ENCODE measurements at places on chromosomes 5 and 9.

DNA sequence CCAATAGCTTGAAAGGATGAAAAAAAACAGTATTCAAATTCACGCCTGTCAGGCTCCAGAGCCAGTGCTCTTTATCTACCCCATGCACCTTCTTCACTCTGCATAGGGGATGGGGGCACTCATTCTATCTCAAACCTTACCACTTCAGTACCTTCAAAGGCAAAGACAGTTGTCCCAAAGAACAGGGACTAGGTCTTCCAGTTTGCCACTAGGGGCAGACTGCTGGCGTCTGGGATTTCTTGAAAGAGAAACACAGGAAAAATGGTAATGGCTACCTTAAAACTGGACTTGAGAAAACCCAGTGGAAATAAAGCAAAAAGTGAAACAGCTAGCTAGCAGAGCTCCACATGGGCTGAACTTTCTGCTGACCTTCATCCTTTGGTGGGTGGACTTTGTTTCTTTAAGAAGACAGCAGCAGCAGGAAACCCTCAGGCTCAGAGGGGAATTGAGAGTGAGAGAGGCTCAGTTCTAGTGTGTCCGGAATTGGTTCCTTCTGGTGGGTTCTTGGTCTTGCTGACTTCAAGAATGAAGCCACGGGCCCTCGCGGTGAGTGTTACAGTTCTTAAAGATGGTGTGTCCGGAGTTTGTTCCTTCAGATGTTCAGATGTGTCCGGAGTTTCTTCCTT is 41.0 kb upstream of the SLC36A1 start:
- DNase-seq: no peak

GRCh38 chr9:70983723-70984295 is 137.6 kb downstream of the TRPM3 start:
- peak; percentile 46 for DNase-seq

DNA sequence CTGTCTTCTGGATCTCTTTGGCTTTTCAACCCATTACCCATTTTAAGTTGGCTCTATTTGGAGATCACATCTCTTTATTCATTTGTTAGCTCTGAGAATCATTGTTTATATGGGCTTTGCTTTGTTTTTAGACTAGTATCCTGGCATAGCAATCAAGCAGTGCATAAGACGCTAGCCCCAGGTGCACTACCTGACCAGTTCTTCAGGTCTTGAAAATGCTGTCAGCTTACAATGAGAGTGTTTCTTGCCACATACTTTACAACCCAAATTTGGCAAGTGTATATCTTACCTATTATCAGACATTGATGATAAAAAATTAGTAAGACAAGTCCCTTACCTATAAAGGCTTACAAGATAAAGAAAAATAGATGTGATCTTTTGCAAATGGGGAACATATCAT is 12.2 kb downstream of the OXCT1 start:
- DNase-seq: no peak

GRCh38 chr5:57174128-57174889 is 450 bp downstream of the GPBP1 start:
- peak; percentile 21 for DNase-seq

GRCh38 chr9:79946712-79947111 is 374.9 kb downstream of the TLE4 start:
- DNase-seq: no peak

GRCh38 chr9:86665416-86665815 is 281.9 kb downstream of the GAS1 start:
- peak; percentile 53 for DNase-seq

- no peak for DNase-seq
Observed at GRCh38 chr9:135526089-135526729, 5.0 kb downstream of the LCN1 start.

DNA sequence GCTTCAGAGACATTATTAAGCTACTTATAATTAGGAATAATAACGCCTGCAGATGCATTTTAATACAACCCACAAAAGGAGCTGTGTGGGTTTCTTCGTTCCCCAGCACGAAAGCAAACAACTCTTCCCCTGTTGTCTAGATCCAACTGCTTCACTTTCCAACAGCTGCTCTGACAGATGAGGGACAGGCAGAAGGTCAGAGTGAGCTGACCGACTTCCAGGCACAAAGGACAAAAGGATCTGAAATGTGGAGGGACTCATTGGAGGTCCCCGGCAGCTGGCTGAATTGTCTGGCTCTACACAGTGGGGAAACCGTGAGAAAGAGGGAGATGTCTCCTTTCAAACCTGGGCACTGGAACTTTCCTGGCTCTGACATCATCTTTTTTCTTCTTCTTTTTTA is 79.1 kb upstream of the ALDH1B1 start:
- DNase-seq: no peak

All from fibroblast of skin of scalp (primary cell).